ENCODE measurements at places on chromosomes 4 and X.

GRCh38 chr4:1676605-1677525 lies 7.2 kb downstream of the FAM53A start:
- no peak for DNase-seq

DNA sequence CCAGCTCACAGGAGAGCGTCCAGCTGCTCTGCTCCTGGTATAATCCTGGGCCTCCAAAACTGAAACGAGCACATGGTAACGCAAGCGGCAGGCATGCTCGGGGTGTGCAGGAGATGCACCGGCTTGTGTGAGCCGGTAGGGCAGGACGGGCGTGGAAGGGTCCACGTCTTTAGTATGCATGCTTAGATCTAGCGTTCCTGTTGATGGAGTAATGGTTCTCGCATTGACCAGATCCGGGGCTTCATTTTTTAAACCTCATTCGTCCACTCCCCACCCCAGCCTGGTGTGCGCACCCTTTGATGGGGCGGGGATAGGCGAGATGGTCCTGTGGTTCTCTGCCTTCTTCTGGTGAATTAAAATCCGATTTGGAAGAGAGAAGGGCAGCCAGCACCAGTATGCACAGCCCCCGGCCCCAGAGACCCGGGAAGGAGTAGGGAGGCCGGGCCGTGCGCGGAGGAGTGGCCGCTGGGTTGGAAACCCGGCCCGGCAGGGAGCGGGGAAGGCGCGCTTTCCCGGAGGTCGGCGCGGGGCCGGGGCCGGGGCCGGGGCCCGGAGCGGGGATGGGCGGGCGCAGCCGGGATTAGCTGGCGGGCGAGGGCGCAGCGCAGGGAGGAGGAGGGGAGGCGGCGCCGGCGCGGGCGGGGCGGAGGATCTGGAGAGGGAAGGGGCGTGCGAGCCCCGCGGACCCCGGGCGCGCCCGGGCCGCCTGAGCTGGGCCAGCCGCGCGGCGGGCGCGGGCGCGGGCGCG lies 39.9 kb downstream of the FAM149A start:
- no peak for DNase-seq

- DNase-seq, result no peak
These were observed 72.0 kb downstream of the JAKMIP1 start for GRCh38 chr4:6128221-6128850.

GRCh38 chr4:86630629-86631028 lies 36.5 kb downstream of the PTPN13 start:
- no peak for DNase-seq

DNA sequence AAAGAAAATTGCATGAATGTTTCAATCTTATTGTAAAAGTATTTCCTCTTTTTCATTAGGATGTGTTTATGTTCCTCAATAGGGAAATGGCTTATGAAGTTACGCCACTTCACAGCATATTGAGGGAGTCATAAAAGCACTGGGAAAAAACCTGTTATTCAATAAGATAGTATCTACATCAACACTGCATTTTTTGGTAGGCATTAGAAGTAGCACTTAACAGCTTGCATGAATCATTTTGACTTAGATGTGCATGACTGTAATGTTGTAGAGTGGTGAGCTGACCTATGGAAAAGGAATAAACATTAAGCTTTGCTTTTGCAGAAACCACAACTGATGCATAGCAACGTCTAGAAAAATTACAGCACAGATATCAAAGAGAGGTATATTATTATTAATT lies 111.2 kb upstream of the GRXCR1 start:
- DNase-seq, result no peak

DNA sequence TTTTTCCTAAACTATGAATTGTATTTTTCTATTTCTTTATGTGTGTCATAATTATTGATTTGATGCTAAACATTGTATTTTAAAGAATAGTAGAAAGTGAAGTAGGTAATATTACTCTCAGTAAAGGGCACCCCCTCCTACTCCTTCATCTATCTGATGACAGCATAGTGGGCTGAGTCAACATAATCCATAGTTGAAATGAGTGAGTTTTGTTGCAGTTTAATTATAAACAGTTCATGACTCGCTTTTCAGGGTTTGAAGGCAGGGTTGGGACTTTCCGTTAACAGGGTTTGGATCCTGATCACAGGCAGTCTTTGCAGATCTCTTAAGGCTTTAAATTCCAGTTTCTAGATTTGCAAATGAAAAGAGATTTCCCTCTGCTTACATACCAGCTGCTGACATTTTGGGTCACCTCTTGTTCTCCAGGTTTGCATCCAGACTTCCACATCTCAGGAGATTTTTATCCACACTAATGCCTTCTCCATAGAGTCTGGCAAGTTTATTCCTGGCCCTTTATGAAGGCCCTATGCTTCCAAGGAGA lies 54.0 kb upstream of the TACR3 start:
- no peak for DNase-seq

DNA sequence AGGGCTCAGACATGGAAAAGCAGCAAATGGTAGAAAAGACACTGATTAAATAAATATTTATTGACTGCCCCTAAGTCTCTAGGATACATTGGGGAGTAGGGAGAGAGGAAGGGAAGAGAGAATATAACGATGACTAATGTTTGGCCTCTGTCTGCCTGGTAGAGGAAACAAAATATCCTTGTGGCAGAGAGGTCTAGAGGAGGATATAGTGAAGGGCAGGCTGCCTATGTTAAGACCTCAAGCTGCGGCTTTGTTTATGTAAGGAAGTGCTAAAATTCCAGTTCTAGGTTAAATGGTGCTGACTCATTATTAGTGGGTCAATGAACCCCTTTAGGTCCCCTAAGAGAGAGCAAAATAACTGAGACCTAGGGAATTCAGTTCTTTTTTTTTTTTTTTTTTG lies 427.3 kb upstream of the FTHL17 start:
- DNase-seq, result no peak

All from CD4-positive, alpha-beta T cell treated with Interleukin-2 at 100 ng/mL for 4 hours (primary cell).